Activated T-cell treated with anti-CD3 and anti-CD28 coated beads for 1 hour (primary cell): ENCODE measurements at places on chromosomes 5 and 9.

- DNase-seq, result no peak
Observed at GRCh38 chr9:36971935-36972488, 62.1 kb downstream of the PAX5 start.

GRCh38 chr5:125595095-125595494 lies 828.1 kb upstream of the GRAMD2B start:
- DNase-seq, result no peak

DNA sequence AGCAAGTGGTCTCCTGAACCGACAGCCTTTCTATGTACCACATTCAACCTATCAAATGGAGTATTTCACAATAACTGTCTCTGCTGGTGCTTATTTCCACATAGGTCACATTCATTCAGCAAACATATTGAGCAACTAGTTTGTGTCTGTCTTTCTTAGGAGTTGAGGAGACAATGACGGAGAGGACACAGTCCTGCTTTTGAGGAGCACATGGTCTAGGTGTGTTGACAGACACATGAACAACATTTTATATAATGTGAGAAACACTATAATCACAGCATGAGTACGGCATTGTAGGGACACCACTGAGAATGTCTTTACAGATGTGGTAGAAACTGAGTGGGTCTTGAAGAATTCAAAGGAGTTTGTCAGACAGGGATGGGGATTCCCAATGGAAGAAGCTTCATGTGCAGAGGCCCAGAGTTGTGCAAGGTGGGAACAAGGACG lies 28.5 kb downstream of the NFIL3 start:
- DNase-seq, result no peak

DNA sequence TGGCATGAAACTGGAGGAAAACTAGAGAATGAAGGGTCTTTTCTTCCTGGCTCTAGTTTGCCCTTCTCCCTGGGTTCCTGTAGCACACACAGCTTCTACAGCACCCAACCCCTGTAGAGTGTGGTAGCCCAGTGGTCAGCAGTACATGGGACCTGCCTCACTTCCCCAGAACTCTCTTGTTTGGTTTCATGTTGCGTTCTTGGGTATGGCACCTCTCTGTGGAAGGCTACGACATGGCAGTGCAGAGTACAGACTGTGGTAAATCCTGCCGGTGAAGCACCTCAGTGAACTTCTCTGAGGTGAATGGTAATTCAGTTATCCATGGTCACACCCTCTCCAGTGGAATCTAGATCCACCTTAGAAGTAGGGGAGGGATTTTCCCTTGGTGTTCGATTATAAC lies 105.5 kb downstream of the TLR4 start:
- no peak for DNase-seq

DNA sequence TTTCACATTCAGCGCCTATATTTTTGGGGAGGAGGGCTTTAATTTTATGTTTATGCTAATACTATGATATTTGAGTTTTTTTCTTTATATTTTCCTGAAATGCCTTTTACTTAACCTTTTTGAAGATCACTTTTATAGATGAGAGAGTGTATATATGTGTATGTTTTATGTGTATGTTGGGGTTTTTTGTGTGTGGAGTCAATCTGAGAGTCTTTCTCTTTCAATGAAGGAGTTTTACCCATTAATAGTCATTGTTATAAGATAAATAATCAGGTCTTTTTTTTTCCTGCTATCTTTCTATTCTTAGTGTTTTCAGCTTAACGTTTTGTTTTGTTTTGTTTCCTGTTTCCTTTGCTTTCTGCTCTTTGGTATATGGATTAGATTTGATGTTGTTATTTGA lies 112.2 kb downstream of the TEX10 start:
- DNase-seq, result no peak

DNA sequence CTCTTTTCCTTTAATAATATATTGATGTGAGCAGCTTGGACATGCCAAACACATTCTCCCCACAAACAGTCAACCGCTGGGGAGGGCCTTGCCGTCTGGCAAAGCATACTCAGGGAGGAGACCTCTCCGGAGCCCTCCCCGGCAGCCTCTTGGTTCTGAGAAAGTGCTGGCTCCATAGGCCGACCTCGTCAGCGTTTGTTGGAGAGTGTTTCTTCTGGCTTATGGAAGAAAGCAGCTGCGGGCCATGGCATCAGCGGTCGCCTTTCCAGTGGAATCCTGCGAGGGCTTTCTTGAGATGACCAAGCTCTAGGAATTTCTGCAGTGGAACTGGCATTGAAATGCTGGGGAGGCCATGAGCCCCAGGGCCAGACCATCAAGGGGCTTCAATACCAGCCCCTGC lies 405.7 kb upstream of the IRX4 start:
- no peak for DNase-seq

- DNase-seq, result no peak
Observed at GRCh38 chr5:31214229-31214628, 20.7 kb downstream of the CDH6 start.

DNA sequence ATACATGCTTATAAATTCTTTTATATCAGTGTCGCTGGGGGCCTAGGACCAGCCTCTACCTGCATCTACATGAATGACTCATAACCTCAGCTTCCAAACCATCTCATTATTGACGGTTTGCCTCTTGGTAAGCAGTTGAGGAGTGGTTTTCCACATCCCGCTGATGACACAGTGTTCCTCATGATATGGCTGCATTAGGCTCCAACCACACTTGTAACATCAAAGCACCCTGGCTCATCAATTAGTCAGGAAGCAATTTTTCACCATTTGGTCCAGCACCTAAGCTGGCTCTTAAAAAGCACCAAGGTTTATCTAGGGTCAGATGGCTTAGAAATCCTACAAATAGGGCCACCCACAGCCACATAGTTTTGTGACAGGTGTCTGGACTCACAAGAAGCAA lies 402.4 kb downstream of the ARHGEF28 start:
- DNase-seq, result no peak

GRCh38 chr9:29416204-29416603 lies 1842.9 kb upstream of the C9orf72 start:
- no peak for DNase-seq

DNA sequence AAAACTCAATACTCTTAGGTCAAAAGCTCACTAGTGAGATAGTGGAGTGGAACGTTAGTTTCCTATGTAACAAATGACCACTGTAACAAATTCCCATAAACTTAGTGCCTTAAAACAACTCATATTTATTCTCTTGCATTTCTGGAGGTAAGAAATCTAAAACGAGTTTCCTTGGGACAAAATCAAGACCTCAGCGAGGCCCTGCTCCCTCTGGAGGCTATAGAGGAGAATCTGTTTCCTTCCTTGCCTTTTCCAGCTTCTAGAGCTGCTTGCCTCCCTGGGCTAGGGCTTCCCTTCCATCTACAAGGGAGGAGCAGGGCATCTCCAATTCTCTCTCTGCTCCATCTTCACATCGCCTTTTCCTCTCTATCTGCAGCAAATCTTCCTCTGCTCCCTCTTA lies 32.0 kb downstream of the SEMA5A start:
- no peak for DNase-seq

GRCh38 chr5:120368923-120369715 lies 95.0 kb upstream of the PRR16 start:
- DNase-seq, result no peak

DNA sequence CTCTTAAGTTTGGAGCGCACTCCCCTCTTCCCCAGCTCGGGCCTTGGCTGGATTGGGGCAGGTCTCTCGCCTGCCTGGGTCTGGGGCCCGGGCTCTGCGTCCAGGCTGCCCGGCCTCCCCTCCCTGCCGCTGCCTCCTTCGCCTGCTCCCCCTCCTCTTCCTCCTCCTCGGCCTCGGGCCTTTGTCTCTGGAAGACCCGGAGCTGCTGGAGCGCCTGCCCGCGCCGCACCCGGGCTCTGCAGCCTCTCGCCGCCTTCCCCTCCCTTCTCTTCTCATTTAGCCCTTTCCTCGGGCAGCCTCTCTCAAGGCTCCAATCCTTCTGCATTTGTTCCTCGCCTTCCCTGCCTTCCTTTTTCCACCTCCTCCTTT lies 218.5 kb downstream of the C9orf50 start:
- DNase-seq, result no peak

GRCh38 chr5:19608444-19609002 lies 379.5 kb downstream of the CDH18 start:
- no peak for DNase-seq

- DNase-seq, result no peak
Observed at GRCh38 chr5:82276800-82277612, 1.1 kb downstream of the RPS23 start.

GRCh38 chr5:88238732-88239131 lies 29.9 kb downstream of the TMEM161B start:
- no peak for DNase-seq

GRCh38 chr5:67211926-67212325 lies 15.3 kb upstream of the CD180 start:
- no peak for DNase-seq

DNA sequence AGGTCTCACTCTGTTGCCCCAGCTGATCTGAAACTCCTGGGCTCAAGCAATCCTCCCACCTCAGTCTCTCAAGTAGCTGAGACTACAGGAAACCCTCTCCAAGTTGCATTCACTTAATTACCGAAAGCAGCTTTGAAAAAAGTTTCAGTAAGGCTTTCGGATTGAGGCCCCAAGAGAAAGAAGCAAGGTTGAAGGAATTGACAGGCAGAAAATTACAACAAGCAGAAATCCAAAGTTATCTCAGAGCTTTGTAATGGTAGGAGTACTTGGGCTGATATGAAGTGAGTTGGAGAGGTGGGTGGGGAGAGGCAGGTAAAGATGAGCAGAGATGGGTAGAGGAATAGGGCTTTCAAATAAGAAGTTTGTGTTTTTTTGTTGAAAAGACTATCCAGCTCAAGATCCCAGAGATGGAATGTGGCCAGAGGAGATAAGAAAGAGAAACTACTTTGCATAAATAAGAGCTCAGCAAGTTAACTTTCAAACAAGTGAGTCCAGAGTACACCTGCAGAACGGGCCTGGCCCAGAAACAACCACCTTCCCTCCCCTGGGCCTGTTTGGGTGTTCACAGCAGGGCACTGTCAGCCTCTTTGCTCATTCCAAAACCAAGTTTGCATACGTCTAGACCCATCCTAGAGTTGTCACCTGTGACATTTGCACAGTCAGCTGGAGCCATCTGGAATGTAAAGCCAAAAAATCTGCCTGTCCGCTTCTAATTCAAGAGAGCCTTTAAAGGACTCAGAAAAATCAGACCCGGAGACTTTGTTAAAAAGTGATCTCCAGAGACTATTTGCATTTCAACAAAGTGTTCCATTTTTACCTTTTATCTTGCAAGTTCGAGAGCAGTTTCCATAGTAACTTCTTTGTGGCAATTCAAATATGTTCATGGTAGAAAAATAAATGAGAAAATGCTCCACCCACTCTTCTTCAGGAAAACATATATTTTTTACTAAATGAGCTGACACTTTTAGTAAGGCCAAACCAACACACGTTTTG lies 2.2 kb upstream of the CLINT1 start:
- DNase-seq, result no peak

DNA sequence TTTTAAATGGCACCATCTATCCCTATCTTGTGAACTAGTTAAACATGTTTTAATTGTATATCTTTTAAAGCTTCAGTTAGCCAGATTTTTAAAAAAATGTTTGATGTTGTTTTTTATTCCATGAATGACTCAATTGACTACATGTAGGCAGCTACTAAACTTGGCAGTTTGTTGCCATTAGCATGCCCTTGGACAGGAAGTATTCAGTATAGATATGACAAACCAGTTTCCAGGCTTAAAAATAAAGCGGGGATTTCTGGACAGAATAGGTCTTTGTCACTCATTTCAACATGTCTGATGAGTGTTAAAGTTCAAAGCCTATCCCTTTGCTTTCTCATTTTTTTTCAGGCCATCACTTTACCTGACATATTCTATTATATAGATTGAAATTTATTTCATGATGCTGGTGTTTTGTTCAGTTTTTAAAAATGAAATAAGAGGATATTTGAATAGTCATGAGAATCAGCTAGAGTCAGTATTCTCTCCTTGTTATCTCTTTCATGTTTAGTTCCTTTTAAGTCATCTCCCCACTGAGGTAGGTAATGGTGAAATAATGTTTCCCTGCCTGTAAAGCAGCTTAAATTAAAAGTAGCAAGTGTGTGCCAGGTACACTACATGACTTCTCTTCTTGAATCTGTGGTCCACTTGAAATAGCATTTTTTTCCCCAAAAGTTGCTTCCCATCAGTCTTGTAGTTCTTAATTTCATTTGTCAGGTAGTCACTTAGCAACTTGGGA lies 11.9 kb downstream of the TNFAIP8 start:
- no peak for DNase-seq

DNA sequence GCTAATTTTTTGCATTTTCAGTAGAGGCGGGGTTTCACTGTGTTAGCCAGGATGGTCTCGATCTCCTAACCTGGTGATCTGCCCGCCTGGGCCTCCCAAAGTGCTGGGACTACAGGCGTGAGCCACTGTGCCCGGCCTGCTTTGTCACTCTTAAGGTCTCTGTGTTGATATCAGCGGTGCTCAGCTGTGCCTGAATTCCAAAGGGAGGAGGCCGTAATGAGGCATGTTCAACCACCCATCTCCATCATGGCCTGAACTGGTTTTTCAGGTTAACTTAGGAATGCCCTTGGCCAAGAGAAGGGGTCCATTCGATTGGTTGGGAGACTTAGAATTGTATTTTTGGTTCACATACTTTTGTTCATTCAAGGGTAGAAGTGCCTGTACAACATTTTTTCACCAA lies 22.0 kb downstream of the HSD17B3 start:
- no peak for DNase-seq

- DNase-seq, result no peak
Observed at GRCh38 chr9:137178201-137178938, 6.5 kb upstream of the TMEM210 start.

- DNase-seq, result no peak
Observed at GRCh38 chr5:178808886-178809285, 50.9 kb upstream of the ZNF354B start.

DNA sequence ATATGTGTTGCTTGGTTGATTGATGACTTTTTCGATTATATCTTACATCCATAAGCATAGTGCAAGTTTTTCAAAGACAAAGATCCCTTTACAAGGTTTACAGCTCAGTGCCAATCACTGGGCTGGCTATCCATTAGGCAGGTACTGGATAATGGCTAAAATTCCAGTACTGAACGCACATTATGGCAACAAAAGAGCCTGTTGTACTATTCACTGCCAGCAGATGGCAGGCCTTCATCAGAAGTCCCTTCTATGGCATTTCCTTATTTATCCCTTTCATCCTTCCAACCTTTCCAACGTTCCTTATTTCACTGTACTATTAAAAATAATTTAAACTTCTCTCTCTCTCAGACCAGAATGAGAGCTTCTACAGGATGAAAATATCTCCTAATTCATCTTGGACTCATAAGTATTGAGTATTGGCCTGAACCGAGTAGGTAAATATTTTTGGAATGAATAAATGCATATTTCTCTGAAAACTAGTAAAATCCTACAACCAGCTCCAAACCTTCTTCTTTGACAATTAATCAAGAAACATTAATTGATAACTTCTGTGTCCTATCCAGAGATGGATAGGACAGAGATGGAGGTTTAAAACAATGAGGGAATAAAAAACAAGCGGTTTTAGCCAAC lies 6.7 kb upstream of the WNT8A start:
- DNase-seq, result peak; percentile 34

DNA sequence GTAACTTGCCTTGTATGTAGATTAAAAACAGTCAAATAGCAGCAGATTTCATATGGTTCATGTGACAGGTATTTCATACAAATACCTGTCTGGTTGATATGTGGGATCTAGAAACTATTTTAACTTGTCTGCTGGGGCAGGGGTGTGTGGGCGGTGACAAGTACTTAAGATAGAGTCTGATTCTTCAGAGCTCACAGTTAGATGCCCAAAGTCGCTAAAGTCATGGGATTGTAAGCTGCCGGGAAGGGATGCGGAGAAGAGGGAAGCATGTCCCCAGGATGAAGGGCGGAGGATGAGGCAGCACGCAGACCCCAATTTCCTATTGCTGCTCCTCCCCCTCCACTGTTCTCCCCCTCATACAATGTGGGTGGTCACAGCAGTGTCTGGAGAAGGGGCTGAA lies 13.3 kb downstream of the ANXA6 start:
- DNase-seq, result no peak
